Stimulated activated CD8-positive, alpha-beta memory T cell treated with anti-CD3 and anti-CD28 coated beads, Interleukin-4, amount 100 ng/mL, for 1 hour (primary cell): ENCODE measurements at places on chromosomes 2 and 18.

GRCh38 chr2:96264656-96265348 lies 995 bp downstream of the TMEM127 start:
- no peak for DNase-seq

- DNase-seq = no peak
Observed at GRCh38 chr2:69914950-69915945, at the start of gene MXD1. MXD1 (plus strand) TSS chr2:69915109; CDS start chr2:69915331, 222 bp downstream.

GRCh38 chr2:44537264-44537663 lies 175.5 kb downstream of the CAMKMT start:
- DNase-seq = no peak

- DNase-seq = no peak
Observed at GRCh38 chr2:171146633-171147032, 14.1 kb downstream of the TLK1 start.

DNA sequence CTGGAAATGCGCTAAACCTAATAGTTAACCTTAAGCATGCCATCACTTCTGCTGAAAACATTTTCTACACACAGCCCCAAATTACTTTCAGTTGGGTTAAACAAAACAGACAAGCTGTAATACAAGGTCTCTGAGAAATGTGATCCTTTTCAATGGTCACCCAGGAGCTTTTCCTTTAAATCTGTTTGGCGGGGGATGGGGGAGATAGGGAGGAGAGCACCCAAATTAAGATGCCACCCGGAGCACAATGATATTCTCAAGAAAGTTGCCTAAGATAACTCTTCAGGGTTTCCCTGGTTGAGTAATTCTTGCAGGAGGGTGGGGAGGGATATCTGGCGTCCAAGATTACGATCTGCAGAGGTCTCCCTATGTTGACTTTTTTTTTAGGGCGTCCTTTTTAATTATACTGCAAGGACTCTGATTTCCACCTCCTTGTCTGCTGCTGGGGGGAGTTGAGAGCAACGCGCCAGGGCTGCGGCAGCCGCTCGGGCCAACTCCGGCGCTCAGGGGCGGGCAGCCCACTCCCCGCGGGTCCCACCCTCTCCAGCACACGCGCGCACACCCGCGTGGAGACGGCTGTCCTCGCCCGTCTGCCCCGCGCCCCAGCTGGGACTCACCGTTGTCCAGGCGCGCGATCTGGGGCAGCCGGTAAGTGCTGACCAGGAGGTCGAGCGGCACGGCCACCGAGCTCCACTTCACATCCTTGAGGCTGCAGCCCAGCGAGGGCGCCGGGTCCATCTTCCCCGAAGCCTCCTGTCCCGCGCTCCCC lies 807 bp downstream of the GAREM1 start:
- DNase-seq = no peak

- no peak for DNase-seq
Observed at GRCh38 chr2:186437719-186438118, 48.3 kb upstream of the ZC3H15 start.

DNA sequence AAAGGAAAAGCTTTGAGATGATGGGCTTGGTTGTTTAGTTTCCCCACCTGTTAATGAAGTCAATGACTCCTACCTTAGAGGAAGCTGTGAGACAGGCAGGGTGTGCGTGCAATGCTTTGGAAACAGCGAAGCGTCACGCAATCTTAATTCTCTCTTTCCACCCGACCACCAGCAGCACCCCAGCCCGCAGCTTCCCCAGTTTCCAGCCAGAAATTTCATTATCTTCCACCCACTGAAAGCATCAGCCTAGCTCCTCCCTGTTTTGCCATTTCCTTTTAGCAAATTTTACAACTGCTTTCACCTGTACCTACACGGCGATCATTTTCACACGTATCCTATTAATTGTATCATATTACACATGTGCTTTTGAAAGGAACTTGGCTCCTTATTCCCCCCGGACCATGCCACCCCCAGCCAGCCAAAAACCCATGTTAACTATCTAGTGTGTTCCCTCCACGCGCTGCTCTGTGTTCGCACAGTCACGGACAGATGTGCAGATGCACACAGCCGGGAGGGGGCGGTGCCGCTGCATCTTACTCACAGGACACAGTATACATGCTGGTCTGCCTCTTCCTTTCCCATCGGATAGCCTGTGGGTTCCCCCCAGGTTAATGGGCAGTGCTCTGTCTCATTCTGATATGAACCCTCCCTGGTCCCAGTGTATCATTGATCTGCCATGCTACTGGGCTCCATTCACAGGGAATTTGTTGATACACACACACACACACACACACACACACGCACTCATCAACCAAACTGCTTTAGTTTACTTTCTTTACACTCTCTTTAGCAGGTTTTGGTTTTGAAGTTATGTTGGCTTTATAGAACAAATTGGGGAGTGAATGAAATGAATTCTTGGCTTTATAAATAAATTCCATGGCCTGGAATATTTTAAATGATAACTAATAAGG lies 22.4 kb downstream of the CYP27C1 start:
- no peak for DNase-seq

GRCh38 chr18:79479761-79480161 lies 84.0 kb downstream of the NFATC1 start:
- no peak for DNase-seq

GRCh38 chr18:12692206-12692605 lies 10.3 kb downstream of the CEP76 start:
- no peak for DNase-seq
